ENCODE measurements at places on chromosomes 2 and 18. TPM values are rescaled to one million over a fixed set of nuclear protein-coding genes. Genes with fewer than 3 reads are reported as not detected.

RAB27B gene
- total RNA-seq: 0.33 TPM

CASP10 gene
- total RNA-seq: 13.6 TPM

EIF2AK3 gene
- 9.2 TPM for total RNA-seq

C1QL2 gene
- not detected for total RNA-seq

- DNase-seq: no peak
Measured at GRCh38 chr2:30436859-30437435, 10.1 kb upstream of the LCLAT1 start.

DNA sequence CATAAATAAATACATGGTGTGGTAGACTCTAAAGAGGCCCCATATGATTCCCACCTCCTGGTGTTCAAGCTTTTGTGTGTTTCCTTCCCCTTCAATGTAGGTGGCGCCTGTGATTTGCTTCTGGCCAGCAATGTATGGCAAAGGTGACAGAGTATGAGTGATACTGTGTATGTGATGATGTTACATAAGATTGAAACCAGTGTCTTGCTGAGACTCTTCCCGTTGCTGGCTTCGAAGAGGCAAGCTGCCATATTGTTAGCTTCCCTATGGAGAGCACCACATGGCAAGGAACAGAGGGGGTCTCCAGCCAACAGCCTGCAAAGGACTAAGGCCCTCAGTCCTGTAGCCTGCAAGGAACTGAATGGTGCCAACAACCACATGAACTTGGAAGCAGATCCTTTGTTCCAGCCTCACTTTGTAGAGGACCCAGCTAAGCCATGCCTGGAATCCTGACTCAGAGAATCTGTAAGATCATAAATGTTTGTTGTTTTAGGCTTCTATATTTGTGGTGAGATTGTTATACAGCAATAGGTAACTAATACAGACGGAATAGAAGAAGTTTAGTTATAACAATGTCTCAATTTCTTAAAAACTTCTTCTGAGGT is 1.7 kb upstream of the SMAD4 start:
- no peak for DNase-seq

GRCh38 chr2:38427054-38427453 is 50.0 kb upstream of the ATL2 start:
- no peak for DNase-seq

DNA sequence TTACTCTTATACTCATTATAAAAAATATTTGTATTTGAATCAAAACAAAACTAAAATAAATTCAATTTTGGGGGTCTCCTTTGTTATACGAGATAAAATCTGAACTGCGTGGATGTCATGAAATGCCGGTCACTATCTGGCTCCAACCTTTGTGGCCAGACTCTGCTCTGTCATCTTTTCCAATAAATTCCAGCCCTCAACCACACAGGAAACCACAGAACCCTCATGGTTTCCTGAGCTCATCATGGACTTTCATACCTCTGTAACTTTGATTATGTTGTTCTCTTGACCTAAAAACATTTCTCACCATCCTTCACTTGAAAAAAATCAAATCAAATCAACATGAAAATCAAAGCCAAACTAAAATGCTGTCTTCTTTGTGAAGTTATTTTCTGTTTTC is 724.7 kb downstream of the METTL4 start:
- no peak for DNase-seq

All from liver (tissue), 10 donors.